ENCODE measurements at places on chromosomes 1 and 21. TPM values are rescaled to one million over a fixed set of nuclear protein-coding genes. Genes with fewer than 3 reads are reported as not detected.

The GBP3 gene
- total RNA-seq = not detected

The ZNF362 gene
- total RNA-seq = 37.3 TPM

The TDRD5 gene
- total RNA-seq = 0.52 TPM

The FCGR2B gene
- total RNA-seq = not detected

DNA sequence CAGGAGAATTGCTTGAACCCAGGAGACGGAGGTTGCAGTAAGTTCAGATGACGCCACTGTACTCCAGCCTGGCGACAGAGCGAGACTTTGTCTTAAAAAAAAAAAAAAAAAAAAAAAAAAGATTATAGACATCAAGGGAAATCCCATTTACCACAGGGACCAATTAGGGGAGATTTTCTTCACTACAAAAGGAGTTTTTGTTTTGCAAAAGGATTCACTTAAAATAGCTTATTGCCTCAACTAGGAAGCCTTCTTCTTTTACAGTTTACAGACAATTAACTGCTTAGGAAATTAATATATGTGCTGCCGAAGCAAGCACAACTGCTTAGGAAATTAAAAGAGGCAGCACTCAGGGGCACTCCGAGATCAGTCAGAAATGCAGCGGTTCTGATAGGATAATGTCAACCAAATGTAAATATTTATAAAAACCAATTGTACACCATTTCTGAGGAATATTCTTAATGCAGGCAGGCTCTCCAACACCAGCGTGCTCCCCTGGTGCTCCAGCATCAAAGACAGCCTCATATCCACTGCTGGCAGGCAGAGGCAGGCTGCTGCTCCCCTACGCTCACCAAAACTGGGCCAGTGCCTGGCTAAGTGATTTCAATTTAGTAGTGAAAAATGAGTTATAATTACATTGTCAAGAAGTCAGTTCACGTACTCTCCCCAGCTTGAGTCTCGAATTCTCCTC, 107.9 kb upstream of the RAB4A start:
- DNase-seq = no peak

GRCh38 chr1:53979712-53980450, 33.7 kb downstream of the LRRC42 start:
- DNase-seq = peak; percentile 74

DNA sequence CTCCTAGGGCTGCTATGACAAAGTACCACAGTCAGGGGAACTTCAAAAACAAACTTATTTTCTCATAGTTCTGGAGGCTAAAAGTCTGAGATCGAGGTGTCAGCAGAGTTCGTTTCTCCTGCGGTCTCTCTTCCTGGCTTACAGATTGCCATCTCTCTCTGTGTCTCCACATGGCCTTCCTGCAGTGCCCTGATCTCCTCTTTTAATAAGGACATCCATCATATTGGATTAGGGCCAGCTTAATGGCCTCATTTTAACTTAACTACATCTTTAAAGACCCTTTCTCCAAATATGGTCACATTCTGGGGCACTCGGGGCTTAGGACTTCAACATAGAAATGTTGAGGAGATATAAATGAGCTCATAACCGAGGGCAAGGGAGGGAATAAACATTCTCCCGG, 12.2 kb downstream of the C1orf74 start:
- no peak for DNase-seq

- DNase-seq = no peak
These were observed 1182.5 kb downstream of the MRPL39 start for GRCh38 chr21:24424776-24425175.

DNA sequence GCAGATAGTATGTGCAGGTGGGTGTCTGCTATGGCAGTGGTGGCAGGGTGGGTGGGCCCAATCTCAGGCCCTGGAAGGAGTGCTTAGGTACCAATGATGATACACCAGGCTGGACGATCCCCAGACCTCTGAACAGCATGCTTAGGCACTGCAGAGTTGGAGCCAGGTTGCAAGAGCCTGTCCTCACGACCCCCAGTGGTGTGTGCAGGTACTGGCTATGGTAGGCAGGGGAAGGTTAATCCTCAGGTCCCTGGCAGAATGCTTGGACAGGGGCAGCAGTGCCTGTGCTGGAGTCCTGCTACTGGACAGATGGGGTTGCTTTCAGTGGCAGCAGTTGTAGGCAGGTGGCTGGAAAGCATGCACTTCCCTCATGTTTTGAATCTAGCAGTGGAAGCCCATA, 100.5 kb upstream of the NEK7 start:
- peak; percentile 89 for DNase-seq

GRCh38 chr1:177495878-177496277, 325.1 kb downstream of the BRINP2 start:
- DNase-seq = no peak

- no peak for DNase-seq
These were observed 229.3 kb downstream of the FGGY start for GRCh38 chr1:59526240-59526639.

DNA sequence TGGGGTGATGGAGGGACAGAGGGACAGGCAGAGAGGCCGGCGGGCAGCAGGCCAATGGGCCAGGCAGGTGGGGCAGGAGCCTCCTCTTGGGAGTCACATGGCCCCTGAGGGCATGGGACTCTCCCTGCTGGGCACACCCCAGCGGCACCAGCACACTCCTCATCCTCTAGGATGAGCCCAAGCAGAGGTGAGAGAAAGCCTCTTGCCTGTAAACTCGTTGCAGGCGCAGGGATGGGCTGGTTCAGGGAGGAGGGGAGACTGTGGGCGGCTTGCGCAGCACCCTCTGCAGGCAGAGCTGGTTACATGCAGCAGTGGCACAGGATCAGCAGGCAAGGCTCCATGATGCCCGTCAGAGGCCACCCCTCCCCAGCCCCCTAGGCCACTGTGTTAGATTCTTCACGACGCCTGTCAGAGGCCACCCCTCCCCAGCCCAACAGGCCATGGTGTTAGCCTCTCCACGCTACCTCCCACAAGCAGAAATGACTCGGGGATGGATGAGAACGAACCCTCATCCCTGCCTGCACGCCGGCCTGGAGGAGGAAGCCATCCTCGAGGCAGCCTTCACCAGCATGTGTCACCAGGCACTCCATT, 209.7 kb upstream of the VAMP3 start:
- DNase-seq = peak; percentile 94

DNA sequence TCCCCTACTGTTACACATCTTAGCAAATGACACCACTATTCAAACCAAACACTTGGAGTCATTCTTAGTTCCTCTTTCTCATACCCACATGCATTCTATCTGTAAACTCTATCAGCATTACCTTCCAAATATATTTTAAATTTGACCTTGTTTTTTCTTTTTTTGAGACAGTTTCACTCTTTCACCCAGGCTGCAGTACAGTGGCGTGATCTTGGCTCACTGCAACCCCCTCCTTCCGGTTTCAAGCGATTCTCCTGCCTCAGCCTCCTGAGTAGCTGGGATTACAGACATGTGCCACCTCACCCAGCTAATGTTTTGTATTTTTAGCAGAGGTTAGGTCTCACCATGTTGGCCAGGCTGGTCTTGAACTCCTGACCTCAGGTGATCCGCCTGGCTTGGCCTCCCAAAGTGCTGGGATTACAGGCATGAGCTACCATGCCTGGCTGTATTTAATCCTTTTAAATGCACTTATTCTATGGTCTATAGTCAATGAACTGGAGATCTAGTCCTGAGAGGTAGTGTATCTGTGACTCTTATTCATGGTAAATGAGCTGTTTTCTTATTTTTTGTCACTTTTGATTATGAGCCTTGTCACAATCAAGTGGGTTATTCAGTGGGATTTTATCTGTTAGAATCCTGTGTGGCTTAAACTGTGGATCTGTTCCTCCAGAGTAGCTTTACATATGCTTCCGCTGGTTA, 73.1 kb downstream of the GATAD2B start:
- DNase-seq = no peak

DNA sequence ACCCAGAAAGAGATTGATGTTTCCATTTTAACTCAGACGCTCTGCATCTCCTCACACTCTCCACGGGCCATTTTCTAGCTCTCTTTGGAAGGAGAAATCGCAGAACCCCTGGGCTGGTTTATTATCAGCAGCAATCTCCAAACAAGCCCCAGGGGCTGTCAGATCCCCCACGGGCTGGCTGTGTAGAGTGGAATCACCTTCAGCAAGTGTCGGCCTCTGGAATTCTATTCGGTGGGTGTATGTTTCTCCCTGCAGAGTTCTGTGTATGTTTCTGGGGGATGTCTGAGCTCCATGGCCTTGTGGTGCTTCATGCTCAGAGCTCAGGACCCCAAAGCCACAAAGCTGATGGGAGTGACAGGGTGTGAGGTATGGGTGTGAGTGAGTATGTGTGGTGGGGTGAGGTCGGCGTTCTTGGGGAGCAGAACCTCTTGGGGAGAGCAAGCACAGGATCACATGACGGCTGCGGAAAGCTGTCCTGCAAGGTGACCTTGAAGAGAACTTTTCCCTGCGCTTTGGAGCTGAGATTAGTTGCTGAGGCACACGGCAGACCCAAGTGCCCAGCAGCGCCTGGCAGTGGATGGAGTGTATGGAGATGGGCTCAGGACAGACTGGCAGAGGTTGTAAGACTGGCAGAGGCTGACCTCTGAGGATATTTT, 489 bp downstream of the ACOT11 start:
- DNase-seq = no peak

DNA sequence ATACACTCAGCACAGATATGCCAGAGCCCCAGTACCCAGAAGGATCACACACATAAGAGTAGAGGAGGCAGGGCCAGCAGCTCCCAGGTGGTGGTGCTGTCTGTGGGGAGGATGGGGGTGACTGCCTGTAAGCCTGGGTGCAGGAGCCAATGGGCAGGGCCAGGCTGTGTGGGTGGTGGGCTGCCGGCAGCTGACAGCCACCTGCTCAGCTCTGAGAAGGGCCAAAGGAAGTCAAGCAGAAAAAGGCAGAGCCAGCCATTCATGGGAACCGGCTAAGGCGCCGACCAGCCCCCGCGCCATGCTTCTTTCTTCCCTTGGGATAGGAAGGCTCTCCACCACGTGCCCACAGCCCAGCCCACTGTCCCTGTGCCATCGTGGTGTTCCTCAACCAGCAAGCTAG, 14.1 kb downstream of the PIK3C2B start:
- no peak for DNase-seq

GRCh38 chr1:67647036-67647798, 37.8 kb upstream of the GADD45A start:
- no peak for DNase-seq

DNA sequence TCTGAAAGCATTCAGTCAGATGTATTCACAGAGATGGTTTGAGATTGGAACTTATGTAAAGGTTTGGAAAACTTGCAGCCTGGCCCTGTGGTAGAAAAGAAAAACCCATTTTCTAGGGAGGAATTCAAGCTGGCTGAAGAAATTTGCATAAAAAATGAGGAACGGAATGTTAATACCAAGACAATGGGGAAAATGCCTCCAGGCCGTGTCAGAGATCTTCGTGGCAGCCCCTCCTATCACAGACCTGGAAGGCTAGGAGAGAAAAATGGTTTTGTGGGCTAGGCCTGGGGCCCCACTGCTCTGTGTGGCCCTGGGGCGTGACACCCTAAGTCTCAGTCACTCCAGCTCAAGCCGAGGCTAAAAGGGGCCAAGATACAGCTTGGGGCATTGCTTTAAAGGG, 26.7 kb downstream of the NME7 start:
- DNase-seq = peak; percentile 48
